ENCODE measurements at places on chromosomes 16 and 17.

GRCh38 chr16:66652661-66653360, 43.7 kb downstream of the CMTM4 start:
- no peak for DNase-seq

- DNase-seq, result peak; percentile 39
These were observed 19.5 kb upstream of the RAP1GAP2 start for GRCh38 chr17:2776589-2777241.

DNA sequence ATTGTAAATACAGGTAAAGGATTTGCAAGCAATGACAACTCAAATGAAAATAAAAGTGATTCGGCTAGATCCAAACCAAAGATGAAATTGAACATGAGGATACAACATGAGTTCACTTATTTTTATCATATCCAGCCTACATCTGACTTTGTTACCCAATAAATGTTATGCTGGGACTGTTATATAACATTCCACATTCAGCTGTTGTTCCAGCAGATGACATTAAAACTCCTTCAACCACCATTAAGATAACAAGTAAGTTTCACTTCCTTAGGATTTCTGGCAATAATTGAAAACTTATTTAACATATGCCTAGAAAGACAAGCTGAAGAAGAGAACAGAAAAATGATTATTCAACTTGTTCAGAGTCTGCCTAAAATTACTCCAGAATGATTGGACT, 729.4 kb downstream of the CDH11 start:
- no peak for DNase-seq

GRCh38 chr16:87822108-87822970, 47.0 kb downstream of the SLC7A5 start:
- no peak for DNase-seq

- no peak for DNase-seq
These were observed 50.6 kb upstream of the STH start for GRCh38 chr17:45948498-45948880.

DNA sequence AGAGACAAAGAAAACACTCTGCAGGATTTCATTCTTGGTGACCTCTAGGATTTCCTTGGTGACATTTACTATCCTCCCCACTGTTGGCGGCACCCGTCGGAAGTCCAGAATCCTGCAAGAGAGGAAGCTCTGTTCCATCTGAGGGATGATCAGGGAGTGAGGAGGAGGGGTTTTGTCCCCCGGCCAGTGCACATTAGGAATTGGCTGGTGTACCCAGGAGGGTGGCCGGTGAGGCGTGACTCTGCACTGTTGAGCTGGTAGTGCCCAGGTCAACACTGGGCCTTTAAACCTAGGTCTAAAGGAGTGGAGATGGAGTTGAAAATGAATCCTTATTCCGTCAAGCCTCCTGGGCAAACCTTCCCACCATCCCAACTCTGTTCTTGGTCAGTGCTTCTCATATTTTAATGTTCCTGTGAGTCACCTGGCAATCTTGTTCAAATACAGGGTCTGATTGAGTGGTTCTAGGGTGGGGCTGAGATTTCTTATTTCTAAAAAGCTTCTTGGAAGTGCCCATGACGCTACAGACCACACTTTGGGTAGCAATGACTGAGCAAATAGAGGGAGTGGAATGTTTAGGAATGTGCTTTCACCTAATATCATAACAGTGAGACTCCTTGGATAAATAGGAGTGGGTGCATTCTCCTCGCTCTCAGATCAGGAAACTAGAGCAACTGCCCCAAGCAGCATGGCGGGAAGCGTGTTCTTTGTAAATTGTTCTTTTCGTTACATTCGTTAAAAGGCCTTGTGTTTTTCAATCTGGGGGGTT, 30.7 kb downstream of the PRKAR1A start:
- no peak for DNase-seq

- DNase-seq, result peak; percentile 51
These were observed 13.8 kb downstream of the C17orf50 start for GRCh38 chr17:35774499-35774898.

GRCh38 chr17:21355586-21355985, 20.6 kb upstream of the KCNJ12 start:
- no peak for DNase-seq

GRCh38 chr17:20280851-20281250, 186.5 kb downstream of the LGALS9B start:
- no peak for DNase-seq

DNA sequence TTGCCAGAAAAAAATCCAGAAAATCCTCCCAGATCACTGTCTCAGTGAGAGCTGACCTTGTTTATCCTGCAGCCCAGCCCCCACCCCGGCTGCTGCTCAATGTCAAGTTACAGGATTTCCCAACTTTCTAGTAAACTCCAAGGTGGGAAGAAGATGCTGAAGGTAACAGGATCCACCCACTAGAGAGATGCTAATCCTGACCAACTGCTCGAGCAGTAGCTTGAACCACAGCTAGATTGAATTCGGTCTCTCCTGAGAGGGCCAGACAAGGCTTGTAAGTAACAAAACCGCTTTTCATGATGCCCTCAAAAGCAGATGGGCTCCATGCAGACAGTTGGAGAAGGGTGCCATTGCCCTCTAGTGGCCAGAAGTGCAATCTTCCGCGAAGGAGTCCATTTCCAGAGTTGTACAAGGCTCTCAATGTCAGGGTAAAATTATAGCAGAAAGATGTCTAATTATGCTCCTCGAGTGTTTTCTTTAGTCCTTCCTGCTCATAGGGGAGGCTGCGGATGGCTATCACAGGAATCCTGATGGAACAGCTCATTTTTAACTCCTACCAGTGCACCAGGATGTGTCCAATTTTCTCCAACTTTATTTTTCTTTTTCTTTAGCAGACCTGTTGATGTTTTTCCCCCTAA, 3.9 kb downstream of the CDH11 start:
- peak; percentile 83 for DNase-seq

DNA sequence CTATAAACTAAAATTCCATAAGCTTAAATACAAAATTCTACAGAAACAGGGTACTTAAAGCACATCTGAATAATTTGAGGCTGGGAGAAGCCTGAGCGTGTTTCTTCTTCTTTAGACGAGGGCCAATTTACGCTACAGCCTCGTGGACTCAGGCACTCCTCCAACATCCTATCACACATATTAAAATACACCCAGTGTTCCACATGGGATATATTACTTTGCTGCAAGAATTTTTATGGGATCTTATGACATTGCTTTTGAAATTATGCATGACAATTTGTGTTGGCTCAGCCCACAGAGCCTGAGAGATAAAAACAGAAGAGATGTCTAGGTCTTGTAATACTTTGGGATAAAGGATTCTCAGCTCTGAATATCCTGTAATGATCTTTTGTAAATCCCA, 3.5 kb upstream of the TANGO6 start:
- DNase-seq, result no peak

DNA sequence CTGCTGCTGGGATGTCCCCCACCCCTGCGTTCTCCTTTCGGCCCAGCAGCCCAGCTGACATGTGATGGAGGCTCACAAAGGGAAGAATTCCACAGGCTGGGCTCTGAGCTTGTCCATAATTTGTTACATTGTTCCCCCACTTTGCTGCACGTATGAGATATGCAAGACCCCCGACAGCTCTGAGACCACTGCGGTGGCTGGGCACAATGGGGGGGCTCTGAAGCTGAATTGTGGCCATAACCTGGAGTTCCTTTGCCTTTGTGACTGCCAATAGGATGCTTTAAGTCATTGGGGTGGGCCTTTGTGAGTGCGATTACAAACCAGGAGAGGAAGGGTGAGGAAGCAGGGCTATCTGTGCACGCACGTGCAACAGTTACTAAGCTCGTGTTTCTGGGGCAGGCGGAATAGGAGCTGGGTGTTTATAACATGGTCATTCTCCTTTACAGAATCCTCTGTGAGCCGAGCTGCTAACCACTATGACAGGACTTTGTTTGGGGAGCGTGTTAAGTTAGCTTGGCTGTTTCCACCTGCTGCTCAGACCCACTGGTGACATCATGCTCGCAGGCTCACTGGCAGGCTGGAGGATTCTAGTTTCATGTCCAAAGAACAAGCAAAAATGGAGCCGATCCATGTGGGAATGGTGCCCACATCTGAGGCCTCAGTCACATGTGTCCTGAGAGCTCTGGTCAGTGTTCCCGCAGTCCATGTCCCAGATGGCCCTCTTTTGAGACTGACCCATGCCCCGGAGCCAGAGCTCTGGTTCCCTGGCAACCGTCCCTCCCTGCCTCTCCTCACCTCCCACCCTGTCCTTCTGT, 208.3 kb upstream of the SALL1 start:
- peak; percentile 78 for DNase-seq

GRCh38 chr16:87486282-87486681, 6.5 kb downstream of the ZCCHC14 start:
- no peak for DNase-seq

DNA sequence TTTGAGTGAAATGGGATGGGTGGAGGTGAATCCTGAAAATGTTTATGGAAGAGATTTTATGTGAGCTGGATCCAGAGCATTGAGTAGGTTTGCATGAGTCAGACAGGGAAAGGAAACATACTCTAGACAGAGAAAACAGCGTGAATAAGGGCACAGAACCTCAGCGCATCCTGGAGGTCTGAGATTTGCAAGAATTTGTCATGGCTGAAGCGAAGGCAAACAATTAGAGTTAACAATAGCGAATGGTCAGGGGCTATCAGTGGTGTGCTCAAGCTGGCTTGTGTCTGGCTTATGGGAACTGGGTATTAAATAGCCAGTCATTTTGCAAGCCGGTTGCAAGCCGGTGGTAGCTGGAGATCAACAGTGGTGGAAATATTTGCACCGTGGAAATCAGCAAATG, 36.4 kb downstream of the MAP2K6 start:
- DNase-seq, result no peak

GRCh38 chr16:380762-381011, 1.1 kb downstream of the PGAP6 start:
- DNase-seq, result no peak

GRCh38 chr16:3458278-3458851, 14.9 kb downstream of the NAA60 start:
- peak; percentile 40 for DNase-seq

GRCh38 chr16:86080982-86081381, 182.0 kb downstream of the IRF8 start:
- no peak for DNase-seq

DNA sequence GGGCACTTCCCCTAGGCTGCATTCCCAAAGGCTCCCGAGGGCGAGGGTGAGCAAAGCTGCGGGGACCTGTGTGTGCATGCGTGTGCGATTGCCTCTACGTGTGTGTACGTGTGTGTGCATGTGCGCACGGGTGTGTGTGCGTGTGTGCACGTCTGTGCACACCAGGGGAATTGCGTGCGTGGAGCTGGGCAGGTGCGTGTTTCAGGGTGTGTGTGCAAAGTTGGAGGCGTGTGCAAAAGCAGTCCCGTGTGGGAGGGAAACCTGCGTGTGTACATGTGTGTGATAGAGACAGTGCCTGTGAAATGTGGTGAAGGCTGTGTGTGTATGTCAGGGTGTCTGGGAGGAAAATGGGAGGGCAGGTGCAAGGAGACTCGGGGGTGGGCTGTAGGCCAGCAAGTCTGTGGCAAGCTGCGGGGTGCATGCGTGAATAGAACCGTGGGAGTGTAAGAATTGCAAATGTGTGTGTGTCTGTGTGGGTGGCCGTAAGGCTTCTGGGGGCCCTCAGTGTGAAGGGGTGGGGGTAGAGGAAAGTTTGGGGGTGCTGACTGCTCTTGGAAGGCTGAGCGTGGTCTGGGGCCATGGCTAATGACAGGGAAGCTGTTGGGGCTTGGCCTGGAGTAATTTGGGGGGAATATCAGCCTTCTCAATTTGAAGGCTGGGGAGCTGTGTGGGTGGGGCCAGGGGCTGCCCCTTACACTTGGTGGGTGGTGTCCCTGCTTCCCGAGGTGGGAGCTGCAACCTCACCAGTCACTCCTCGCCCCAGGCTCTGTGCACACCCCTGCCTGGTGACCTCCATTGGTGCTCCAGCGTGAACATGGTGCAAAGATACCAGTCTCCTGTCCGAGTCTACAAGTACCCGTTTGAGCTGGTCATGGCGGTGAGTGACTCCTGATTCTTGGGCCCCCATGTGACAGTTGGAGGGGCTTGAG, 644 bp downstream of the SEC14L5 start:
- DNase-seq, result no peak

DNA sequence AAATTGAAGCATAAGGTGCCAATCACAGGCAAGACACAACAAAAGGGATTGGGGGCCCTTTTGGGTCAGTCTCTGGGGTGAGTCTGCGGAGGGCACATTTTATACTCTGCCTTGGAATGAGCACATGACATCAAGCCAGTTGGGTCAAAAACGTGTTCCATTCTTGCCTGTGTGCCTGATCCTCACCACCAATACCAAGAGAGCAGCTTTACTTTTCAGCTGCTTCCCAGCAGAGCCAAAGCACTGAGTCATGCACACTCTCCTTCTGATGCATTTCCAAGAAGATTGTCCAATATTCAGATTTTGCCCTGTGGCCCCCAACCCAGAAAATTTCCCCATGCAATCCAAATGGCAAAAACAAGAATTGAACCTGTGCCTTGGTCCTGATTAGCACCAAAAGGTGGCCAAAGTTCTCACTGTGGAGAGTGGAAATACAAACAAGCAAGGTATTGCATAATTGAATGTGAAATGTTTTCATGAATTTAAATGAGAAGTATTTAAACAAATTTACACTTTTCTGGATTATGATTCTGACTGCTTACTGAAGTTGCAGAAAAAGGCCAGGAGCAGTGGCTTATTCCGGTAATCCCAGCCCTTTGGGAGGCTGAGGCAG, 217.8 kb upstream of the SOX9 start:
- no peak for DNase-seq

DNA sequence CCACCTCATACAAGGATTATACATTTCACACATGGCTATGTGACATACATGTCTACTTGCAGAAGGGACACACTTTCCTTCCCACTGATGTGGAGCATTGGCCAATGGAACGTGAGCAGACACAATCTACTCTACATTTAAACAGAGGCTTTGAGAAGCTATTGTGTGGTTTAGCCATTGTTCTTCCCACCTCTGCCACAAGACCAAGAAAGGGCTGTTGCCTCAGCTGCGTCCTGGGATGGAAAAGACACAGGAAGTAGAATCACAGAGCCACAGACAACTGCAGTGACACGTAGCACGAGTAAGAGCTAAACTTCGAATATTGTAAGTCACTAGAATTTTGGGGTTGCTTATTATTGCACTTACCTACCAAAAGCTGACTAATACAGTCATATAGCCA, 33.3 kb downstream of the PRKCB start:
- no peak for DNase-seq

GRCh38 chr17:73492821-73493814, 151.1 kb downstream of the SDK2 start:
- DNase-seq, result no peak

- DNase-seq, result no peak
These were observed 116.8 kb downstream of the CDYL2 start for GRCh38 chr16:80687606-80688005.

DNA sequence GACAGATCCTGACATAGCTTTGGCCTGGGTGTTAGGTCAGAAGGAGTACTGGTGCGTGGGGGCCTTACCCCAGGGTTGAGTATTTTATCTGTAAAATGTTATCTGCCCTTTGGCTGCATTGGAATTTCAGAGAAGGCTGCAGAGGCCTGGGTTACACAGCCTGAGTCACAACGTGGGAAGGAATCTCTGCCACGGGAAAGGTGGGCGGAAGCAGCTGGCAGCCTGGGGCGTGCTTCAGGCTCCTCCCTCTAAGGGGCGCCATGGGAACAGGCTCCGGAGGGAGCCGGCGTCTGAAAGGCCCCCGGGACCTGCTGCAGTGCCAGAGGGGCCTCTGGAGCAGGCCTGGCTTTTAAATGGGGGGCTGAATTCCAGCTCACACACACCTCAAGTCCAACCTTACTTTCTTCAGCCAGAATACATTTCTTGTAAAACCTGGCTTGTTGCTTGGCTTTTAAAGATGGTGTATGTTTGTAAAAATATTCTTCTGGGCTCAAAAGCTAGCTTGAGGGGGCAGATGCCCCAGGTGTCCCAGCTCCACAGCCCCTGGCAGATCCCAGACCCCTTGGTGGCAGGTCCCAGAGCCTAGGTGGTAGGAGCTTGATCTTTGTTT, 142.2 kb downstream of the RAB11FIP4 start:
- DNase-seq, result peak; percentile 70

All from head of caudate nucleus (tissue), 42 donors.